Fibroblast of skin of left biceps (primary cell): ENCODE measurements at places on chromosomes 4 and X.

DNA sequence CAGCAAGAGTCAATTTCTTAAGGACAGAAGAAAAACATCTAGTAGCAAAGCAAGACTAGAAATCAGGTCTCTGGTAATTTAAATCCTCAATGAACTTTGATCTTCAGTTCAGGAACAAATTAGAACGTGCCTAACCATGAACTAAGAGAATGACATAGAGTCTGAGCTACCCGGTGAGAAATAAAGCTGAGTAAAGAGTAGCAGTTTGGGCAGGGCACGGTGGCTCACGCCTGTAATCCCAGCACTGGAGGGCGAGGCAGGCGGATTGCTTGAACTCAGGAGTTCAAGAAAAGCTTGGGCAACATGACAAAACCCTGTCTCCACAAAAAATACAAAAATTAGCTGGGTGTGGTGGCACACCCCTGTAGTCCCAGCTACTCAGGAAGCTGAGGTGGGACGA, 37.7 kb downstream of the ACE2 start:
- no peak for DNase-seq

GRCh38 chr4:140004549-140004895, 149.5 kb downstream of the MAML3 start:
- peak; percentile 10 for DNase-seq

GRCh38 chr4:6647582-6648230, 7.2 kb downstream of the MRFAP1 start:
- no peak for DNase-seq

DNA sequence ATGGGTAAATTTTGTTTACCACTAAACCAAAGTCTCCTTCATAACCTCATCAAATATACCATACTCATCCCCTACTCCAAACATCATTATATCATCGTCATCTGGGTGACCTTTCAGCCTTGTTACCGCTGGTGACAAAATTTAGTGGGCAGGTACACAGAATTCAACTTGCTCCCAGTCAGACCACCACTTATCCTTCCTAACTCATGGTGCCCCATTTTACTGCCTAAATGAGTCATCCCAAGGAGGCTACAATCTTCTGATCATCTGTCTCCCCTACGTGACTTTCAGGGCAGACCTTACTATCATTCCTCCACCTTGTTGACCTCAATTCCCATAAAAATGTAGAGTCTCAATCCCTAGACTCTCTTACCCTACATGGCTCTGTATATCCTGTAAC, 49.6 kb downstream of the DCHS2 start:
- DNase-seq = no peak

DNA sequence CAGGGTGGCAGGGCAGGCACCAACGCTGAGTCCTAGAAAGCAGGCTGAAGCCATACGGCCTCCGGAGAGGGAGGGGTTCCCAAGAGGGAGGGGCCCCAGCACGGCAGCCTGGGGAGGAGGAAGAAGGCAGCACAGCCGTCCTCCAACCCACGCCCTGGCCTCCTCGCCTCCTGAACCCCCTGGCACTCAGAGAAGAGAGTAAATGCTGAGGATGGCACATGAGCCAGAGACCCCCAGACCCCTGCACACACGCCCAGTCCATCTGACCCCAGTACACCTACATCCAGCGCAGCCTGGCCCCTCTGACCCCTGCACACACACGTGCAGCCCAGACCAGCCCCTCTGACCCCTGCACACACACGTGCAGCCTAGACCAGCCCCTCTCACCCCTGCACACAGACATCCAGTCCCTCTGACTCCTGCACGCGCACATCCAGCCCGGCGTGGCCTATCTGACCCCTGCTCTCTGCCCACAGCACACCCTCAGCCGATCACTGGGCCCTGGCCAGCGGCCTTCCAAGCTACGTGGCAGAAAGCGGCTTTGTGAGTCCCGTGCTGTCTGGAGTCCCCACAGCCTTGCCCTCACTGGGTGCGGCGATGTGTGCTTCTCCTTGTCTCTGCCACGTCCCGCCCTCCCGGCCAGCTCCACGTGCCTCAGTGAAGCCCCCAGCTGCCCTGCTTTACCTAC, 18.5 kb downstream of the ATP5ME start:
- no peak for DNase-seq

GRCh38 chrX:22433292-22434070, 160.8 kb downstream of the CBLL2 start:
- no peak for DNase-seq

- DNase-seq = no peak
Measured at GRCh38 chrX:121307449-121307848, 260.0 kb downstream of the GLUD2 start.

DNA sequence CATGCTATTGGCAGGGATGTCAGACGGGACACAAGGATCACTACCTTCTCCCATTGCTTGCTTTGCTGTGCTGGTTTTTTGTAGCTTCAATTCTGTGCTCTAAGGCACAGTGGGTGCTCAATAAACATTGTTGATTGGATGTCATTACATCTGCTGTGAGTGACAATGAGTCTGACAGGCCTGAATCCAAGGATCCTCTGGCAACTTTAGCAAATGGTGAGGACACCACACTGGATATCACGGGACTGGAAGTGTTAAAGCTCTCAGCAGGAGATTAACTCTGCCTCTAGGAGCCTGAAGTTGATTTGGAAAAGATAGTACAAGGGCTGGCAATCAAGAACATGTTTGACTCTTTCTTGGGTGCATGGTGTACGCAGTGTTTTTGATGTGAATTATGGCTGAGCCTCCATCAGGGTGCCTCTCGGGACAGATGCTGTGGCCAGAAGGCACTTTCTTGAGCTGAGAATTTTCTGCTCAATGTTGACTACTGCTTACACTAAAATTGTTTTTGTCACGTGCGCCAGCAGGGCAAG, 217.9 kb downstream of the ARAP2 start:
- DNase-seq = no peak

DNA sequence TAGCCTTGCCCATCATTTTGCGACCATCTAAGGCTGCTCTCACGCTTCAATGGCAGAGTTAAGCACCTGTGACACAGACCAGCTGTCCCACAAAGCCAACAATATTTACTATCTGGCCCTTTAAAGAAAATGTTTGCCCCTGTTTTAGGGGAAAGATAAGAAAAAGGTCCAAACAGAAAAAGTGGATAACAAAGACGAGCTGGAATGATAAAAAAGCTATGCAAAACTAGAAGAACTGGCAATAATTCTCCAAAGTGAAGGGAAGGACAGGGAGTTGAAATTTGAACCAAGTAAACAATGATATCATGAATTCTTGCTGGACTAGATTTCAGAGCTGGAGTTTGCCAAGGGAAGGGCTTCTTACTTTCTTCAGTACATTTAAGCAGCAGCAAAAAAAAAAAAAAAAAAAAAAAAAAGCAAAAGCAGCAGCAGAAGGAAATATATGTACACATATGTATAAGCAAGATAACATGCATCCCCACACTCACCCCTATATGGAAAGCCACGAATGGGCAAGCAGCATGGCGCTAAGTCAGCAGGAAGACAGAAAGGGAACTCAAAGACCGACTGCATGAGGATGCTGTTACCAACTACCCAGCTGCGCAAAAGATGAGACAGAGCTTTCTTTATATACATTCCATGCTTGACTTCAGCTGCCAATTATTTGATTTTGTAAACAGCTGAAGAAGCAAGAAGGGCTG, 12.5 kb downstream of the TRAPPC2 start:
- no peak for DNase-seq

- no peak for DNase-seq
Measured at GRCh38 chrX:71378732-71379131, 12.6 kb downstream of the TAF1 start.

DNA sequence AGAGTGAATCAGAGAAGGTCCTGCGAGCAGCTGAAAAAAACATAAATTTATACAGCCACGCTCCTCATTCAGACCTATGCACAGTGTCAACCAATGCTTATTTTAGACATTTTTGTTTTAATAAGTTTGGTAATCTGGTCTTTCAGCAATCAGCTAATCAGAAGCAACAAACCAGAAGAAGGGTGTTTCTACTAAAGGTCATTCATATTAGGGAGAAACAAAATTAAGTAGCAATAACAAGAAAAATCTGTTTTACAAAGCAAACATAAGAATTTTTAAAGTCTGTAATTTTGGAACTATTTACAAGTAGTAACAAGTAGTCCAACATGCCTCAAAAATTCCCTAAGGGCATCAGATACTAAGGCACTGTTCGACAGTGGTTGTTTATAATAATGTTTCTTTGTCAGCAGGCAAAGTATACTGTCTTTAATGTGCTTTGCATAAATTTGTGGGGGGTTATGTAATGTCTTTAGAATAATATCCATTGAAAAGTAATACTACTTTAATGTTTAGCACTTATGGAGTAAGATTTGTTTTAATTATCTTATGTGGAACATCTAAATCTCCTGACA, 82.8 kb downstream of the PHOX2B start:
- DNase-seq = no peak

DNA sequence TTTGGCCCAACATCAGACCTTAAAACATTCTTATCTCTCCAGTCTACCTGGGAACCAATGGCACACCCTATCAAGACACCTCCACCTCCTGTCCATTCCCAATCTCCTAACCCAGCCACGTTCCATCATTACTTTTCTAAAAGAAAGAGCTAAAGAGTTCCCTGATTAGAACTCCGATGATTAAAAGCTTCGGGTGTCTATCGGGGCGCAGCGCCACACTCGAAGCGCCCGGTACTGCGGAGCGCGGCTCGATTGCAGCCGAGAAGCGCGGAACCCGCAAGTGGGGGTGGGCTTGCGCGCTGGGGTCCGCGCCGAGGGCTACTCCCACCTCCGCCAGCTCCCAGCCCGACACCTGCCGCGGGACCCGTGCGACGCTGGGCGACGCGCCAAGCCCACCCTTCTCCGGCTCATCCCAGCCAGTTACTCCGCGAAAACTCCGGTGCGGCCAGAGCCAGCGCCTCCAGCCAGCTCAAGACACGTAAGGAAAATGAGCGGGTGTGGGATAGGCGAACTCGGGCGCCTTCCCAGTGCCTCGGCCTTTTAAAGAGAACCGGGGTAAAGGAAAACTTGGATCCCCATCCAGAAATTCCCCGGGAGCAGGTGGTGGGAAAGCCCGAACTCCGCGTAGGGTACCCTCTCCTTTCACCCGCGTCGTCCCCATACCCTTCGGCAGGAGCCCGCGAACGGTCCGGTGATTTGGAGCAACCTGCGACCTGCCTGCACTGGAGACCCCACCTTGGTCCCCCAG, 593 bp downstream of the NPY1R start:
- no peak for DNase-seq

- DNase-seq = no peak
Measured at GRCh38 chr4:168859888-168860694, 150.0 kb downstream of the CBR4 start.

DNA sequence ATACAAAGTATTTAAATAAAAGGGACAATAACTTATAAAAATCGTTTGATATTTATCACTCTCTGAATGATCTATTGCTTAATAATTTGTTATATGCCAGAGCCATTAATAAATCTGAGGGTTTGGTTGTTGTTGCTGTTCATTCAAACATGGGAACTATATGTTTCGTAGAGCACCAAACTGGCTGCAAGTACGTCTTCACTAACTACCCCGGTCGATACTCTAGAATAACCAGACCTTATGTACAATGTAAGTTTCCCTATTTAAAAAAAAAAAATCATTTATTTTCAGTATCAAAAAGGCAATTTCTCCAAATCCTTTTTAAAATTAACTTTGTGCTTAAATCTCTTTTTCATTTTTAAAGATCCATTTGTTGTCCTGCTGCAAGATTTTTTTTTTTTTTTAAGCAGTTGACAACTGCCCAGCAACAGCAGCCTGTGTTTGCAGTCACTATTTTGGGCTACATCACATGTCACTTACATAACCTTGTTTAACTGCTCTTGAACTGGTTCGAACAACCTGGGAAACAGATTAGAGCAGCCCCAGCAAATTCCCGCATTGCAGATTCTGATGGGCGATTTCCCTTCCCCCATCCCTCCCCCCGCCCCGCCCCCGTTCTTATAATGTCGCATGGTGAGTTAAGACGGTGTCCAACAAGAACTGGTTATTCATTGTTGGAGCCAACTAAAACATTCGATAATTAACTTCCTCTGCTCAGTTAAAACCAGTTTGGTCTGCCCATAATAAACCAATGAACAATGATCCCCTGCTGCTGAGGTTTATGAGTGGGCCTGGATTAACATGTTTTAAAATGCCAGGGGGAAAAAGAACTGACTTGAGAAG, 238.9 kb downstream of the NR3C2 start:
- no peak for DNase-seq

DNA sequence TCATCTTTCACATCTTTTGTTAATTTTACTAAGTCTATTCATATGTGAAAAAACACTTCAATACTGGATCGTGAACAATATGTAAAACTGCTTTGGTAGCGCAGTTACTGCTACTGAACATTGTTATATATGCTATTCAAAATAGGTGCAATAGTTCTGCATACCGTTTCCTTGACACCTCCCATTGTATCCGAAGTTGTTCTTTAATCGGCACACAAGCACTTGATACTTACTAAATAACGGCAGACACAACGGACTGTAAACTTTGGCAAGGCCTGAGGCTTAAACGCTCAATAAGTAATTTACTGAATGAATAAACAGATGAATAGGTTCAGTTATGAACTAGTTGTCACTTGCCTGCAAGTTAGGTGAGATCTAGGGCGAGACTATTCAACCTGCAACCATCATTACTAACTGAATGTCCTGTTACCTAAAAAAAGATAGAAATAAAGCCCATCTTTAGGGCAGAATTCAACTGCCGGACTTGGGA, 620 bp downstream of the ANAPC10 start:
- DNase-seq = no peak

GRCh38 chr4:158964114-158964727, 138.7 kb upstream of the RAPGEF2 start:
- no peak for DNase-seq

- no peak for DNase-seq
Measured at GRCh38 chr4:7828793-7829301, 110.8 kb downstream of the AFAP1 start.

GRCh38 chr4:36208893-36209473, 35.3 kb downstream of the ARAP2 start:
- DNase-seq = no peak

GRCh38 chr4:172147687-172148086, 334.5 kb downstream of the GALNTL6 start:
- DNase-seq = peak; percentile 51

GRCh38 chrX:139844163-139844562, 88.7 kb downstream of the ATP11C start:
- DNase-seq = no peak

GRCh38 chr4:32087211-32087610, 1367.0 kb downstream of the PCDH7 start:
- no peak for DNase-seq

DNA sequence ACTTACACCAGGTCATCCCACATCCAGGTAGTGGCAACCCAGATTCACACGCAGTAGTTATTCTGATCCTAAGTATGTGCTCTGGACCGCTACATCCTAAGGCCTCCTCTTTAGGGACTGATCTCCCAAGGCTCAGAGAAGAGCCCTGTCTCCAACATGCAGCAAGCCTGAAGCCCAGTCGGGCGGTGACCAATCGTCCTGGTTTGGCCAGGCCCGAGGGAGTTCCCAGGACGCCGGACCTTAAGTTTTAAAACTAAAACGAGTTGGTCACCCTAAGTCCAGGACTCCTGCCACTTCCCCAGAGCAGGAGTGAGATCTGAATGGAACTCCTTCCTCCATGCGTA, 385 bp downstream of the LYAR start:
- no peak for DNase-seq

- no peak for DNase-seq
Measured at GRCh38 chr4:27930976-27931375, 1070.3 kb downstream of the STIM2 start.

GRCh38 chr4:108072300-108072699, 82.6 kb downstream of the HADH start:
- no peak for DNase-seq
